NAMALWA (cell line): ENCODE measurements at places on chromosomes 5 and 9.

GRCh38 chr5:151155775-151156506, 1.6 kb downstream of the ANXA6 start:
- peak; percentile 49 for DNase-seq

DNA sequence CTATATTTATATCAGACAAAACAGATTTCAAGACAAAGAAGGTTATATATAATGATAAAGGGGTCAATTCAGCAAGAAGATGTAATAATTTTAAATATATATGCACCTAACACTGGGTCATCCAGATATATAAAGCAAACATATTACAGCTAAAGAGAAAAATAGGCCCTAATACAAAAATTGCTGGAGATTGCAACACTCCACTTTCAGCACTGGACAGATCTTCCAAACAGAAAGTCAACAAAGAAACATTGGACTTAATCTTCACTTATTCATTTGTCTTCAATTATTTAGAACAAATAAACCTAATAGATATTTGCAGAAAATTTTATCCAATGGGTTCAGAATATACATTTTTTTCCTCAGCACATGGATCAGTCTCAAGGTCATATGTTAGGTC, 45.8 kb downstream of the MEIKIN start:
- no peak for DNase-seq

GRCh38 chr5:61534481-61535267, 202.6 kb downstream of the ZSWIM6 start:
- DNase-seq: no peak

- DNase-seq: no peak
Measured at GRCh38 chr5:16034319-16035001, 145.1 kb downstream of the MARCHF11 start.

DNA sequence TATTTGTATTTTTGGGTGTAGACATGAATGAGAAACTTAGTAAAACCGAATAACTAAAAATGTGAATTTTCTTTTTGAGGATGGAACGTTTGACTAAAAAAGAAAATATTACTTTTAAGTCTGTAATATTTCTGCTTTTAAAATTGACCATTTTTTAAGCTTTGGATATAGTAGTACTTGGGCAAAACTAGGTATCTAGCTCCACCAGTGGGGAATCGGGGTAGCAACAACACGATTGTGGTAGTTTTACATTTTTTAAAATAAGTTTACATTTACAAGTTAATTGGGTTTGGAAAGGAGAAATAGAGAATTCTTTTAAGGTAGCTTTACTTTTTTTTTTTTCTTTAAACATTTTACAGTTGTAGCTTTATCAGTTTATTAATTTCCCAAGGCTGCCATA, 154.4 kb downstream of the MAN2A1 start:
- DNase-seq: peak; percentile 5

DNA sequence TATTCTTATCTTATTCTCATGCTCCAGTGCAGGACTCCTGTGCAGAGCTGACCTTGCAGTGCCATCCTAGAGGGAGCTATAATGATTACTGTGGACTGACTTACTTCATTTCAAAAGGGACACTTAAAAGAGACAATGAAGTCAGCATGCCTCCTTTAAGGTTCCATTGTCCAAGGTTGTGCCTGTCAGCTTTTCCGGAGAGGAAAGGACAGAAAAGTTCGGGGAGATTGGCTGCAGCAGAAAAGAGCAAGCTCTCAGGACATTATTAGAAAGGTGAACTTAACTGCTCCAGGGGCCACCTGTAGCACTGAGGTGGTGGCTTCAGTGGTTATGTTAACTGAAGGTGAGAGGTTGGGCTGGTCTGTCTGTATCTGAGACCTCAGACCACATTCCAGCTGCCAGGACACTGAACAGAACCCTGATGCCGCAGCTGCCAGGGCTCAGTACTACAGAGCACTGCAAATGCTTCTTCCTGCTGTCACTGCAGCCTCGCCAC, 112.9 kb downstream of the ST8SIA4 start:
- DNase-seq: peak; percentile 25

GRCh38 chr5:73815631-73816030, 189.6 kb downstream of the ARHGEF28 start:
- DNase-seq: no peak

DNA sequence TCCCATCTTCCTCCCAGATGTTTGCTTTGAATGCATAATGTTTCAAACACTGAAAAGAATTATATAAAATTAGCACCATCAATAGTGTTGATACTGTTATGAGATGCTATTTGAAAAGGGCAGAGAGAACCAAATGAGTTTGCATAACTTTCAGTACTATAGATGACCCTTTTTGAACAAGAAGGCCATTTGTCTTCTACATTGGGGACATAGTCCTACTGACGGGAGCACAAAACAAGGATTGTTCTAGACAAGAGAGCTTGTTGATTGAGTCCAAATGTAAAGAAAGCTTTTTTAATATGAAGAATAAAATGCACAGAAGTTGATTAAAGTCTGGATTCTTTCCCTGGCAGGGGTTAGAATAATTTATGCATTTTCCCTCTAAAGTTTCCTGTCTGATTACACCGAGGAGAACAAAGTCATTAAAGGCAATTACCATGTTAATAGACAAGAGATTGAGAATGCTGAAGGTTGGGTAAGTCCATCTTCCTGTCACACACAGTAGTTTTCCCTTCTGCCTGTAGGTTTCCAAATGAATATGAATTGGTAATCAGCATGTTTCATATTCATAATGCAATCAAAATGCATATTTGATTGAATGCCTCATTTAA, 32.8 kb upstream of the ADCY2 start:
- no peak for DNase-seq

GRCh38 chr9:73154722-73155121, 3.1 kb downstream of the ANXA1 start:
- DNase-seq: no peak

GRCh38 chr5:117266280-117266679, 691.7 kb upstream of the SEMA6A start:
- no peak for DNase-seq

DNA sequence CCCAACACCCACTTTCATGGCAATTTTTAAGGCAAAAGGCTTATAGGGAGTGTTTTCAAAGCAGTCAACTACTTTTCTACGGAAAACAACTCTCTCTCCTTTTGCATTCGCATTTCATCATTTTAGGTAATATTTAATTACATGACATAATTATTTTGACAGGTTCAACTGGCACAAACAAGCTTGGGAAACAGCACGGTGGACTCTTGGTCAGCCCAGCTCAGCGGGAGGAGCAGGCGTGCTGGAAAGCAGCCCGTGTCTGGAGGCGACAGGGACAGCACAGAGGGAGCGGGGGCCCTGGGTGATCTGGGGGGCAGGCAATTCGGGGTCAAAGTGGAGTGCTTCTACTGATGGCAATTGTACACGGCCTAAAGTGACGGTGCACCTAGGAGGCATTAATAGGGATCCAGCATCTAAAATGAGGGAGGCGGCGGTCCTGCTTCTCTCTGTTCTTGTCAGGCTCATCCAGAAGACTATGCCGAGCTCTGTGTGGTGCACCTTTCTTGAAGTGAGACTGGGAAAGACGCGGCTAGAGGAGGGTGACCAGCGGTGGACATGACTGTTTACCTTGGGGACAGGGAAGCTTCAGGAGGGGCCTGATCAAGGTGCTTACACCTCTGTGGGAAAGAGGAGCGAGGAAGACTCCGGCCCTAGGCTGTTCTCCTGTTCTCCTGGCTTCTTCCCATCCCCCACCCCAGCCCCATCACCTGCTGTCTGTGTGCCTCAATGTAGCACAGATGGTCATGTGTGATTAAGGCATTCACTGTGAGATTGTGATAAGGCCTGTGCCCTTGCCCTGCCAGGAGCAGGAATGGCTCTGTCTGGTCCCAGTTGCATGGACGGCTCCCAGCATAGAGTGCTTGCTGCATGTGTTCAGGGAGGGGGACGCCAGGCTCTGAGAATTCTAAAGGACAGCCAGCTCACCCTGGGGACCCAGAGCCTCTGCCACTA, 3.4 kb downstream of the MYMK start:
- no peak for DNase-seq

DNA sequence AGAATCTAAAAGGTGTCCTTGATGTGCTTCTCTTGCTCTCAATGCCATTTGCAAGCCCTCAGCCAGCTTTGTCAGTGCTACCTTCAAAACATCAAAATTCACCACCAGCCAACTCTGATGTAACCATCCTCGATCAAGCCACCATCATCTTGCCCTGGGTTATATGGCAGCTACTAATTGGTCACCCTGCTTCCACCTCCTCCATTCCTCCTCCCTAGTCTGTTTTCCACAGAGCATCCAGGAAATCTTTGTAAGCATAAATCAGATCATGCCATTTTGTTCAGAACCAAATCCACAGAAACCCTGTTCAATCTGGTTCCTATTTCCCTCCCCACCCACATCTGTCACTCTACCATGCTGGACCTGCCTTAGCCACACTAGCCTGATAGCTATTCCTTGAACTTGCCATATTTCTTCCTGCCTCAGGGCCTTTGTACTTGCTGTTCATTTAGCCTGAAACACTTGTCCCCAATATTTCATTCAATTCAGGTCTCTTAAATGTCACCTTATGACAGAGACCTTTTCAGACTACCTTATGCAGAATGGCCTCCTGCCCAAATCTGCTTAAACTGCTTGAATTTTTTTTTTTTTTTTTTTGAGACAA, 1.9 kb upstream of the B4GALT1 start:
- DNase-seq: peak; percentile 26

DNA sequence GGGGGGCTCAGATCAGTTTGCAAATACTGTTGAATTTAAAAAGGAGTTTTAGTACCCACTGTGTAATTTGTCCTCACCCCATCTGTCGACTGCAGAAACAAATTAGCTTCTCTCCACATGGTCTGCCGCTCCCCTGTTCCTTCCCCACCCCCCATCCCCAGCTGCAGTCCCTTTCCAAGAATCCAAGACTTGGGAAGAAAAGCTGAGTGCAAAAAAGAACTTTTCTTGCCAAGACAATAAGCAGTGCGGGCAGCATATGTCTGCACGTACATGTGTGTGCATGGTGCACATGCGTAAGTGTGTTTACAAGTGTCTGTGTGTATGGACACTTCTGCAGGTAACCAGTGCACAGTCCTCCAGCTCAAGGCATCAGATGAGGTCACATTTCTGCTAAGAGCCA, 125.7 kb upstream of the SMIM23 start:
- no peak for DNase-seq

DNA sequence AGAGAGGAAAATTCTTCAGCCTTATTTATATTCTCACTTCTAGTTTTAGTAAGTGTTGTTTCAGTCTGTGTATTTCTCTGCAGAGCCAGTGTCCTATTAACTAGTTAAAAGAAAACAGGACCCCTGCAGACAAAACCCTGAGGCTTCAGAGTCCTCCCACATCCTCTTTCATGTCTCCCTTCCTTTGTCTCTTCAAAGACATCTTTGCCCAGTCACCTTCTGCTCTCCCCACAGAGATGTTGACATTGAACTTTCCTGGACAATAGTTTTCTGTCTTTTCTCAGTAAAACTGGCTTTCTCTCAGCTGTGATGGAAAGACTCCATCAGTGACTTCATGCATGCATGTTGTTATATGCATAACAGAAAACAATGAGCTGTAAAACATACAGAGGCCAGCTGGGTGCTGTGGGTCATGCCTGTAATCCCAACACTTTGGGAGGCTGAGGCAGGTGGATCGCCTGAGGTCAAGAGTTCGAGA, 20.2 kb downstream of the GRAMD2B start:
- DNase-seq: no peak

DNA sequence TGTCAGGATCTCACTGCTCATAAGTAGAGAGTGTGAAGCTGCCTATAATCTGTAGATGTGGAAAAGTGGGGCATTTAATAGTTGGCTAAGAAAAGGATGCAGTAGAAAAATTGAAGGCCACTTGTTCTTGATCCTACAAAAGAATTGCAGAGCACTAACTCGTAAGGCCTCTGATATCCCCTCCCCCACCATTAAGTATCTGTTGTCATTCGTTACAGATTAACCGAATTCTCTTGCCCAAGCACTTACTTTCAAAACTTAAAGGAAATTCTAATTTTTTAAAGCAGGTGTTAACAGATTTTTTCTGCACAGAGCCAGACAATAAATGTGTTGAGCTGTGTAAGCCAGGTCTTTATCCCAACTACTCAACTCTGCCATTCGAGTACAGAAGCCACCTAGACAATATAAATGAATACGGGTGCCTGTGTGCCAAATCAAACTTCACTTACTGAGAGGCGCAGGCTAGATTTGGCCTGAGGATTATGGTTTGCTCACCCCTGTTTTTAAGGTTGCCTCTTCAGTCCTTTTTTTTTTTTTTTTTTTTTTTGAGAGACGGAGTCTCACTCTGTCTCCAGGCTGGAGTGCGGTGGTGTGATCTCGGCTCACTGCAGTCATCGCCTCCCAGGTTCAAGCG, 234.8 kb downstream of the RFK start:
- DNase-seq: no peak

DNA sequence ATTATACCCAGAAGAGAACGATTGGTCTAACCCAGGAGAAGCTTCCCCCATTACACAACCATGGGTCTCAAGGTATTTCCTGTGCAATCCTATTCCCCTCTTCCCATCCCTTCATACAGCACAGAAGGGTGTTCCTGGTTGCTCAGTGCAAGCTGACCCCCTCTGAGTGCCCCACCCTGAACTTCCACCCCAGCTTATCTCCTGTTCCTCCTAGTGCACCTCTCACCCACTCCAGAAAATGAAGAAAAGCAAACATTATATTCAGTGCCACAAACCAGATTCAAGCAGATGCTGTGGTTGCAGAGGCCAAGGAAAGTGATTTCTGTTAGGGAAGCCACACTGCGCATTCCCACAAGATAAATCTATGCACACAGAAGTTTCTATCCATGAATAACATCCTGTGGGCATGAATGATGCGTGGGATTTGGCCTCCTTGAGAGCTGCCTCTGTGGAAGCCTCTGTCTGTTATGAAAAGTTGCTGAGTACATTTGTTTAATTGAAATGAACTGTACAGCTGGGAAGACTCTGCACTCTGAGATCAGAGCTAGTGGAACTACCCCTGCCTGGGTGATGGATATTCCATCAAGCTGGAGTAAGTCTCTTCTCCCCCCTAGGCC, 2.2 kb upstream of the OR2S2 start:
- DNase-seq: no peak

DNA sequence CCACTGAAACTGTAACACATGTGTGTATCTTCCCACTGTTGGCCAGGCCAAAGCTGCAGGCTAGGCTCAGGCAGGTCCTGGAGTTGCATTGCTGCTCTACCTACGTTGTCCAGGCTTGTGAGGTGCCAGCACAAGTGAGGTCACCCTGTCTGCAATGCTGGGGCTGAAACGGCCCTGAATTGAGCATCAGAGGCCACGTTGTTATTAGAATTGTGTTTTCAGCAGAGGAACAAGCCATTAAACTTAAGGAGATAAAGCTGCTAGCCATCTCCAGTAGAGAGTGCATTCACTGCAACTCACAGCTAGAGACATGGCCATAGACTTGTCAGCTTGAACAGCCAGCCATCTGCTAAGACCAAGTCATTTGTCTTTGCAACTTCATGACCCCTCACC, 191.8 kb downstream of the SEMA6A start:
- no peak for DNase-seq

DNA sequence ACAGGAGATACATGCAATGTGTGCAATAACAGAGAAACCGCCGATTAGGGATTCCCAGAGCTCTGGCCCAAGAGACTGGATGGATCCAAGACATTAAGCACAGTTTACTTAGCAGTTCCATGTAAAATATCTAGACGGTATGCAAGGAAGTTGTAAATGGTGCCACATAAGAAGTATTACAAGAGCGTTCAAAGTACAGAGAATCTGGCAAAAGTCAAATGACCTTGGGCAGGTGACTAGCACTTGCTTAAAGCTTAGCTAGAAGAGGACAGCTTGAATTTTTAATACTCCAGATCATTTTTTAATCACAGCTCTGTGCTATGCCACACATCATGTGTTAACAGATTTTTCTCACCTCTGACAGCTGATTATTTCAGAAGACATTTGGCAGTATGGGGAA, 72.3 kb upstream of the TNPO1 start:
- no peak for DNase-seq
